Breast epithelium (tissue), 4 donors: ENCODE measurements at places on chromosomes 1 and 21. TPM values are rescaled to one million over a fixed set of nuclear protein-coding genes. Genes with fewer than 3 reads are reported as not detected.
A peak's percentile ranks its signal among the peaks of the same experiment; 100 is the strongest.

The SPATA1 gene
- total RNA-seq, result 1.0 TPM

The OR2T35 gene
- not detected for total RNA-seq

The DCST1 gene
- 0.16 TPM for total RNA-seq

- DNase-seq, result no peak
Observed at GRCh38 chr1:116205941-116206679, 94.9 kb downstream of the MAB21L3 start.

DNA sequence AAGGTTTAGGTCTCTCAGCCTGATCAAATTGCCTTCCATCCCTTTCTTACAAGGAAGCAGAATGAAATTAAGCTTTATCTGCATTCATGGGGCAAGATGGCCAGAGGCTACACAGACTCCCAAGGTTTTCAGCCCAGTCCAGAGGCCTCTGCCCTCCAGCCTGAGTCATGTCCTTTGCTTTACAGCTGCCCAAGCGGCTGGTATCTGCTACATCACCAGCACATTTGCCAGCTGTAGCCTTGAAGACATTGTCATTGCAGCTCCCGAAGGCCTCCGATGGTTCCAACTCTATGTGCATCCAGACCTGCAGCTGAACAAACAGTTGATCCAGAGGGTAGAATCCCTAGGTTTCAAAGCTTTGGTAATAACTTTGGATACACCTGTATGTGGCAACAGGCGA lies 16.0 kb downstream of the HAO2 start:
- no peak for DNase-seq

DNA sequence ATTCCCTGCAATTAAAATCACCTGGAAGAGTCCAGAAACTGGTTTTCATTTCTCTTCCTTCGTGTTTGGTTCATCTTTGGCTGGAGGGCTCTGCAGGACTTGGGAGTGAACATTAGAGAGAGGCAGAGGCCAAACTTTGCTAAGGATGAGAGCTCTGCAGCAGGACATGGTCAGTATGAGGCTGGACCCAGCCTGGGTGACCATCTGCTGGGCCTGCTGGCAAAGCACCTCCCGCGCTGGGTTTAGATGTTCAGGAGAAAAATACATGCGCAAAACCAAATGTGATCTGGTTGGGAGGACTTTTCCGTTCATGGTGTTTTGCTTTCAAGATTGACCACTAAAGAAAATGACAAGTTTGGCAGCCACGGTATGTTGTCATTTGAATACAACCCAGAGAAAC lies 15.9 kb downstream of the KAZN start:
- no peak for DNase-seq

GRCh38 chr1:235069577-235070563 lies 58.8 kb downstream of the TOMM20 start:
- peak; percentile 83 for DNase-seq

DNA sequence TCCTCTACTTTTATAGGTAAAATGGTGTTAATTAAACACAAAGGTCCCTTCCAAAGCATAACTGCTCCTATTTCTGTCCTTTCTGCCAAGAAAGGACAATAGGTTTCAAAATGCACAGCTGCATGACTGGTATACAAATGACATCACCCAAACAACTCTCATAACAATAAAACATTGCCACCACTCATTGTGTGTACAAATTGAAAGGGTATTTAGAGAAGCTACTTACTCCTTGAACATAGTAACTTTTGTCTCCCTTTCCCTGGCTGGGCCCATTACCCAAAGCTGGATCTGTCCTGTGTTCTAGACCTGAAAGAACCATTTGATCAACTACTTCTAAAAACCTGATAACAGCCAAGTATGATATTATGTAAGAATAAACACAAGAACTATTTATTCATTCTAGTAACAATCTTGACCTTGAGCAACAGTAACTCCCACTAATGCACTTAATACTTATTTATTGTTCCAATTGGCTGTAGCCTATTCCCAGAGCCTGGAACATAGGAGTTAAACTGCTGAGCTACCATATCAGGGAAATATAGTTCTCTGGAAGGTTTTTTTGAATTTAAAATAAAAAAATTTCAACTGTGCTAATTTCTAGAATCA lies 38.2 kb downstream of the TTLL7 start:
- DNase-seq, result no peak

- DNase-seq, result no peak
Observed at GRCh38 chr1:173948594-173948993, 31.5 kb upstream of the SERPINC1 start.

GRCh38 chr1:2124446-2125198 lies 70.0 kb downstream of the FAAP20 start:
- DNase-seq, result no peak

- no peak for DNase-seq
Observed at GRCh38 chr1:33727310-33727709, 136.6 kb upstream of the HMGB4 start.

DNA sequence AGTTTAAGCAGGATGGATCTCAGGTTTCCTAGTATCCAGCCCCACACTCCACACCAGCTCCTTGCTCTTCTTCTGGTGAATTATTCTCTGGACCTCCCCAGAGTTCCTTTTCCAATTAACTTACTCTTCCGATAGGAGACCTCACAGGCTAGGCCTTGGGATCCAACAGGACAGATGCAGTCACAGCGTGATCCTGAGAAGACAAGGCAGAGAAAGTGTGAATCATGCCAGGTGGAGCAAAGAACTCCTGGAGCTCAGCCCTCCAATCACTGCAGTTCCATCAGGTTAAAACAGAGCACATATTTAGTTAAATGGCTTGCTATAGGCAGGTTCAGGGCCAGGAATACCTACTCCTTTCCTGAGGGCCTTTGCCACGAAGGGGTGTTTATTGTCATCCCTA lies 34.1 kb downstream of the C8B start:
- no peak for DNase-seq

- DNase-seq, result no peak
Observed at GRCh38 chr21:33390479-33390878, 12.7 kb upstream of the IFNGR2 start.
